Right ventricle myocardium superior (tissue), 1 donor: ENCODE measurements at places on chromosomes 4 and X. TPM values are rescaled to one million over a fixed set of nuclear protein-coding genes. Genes with fewer than 3 reads are reported as not detected.

DNA sequence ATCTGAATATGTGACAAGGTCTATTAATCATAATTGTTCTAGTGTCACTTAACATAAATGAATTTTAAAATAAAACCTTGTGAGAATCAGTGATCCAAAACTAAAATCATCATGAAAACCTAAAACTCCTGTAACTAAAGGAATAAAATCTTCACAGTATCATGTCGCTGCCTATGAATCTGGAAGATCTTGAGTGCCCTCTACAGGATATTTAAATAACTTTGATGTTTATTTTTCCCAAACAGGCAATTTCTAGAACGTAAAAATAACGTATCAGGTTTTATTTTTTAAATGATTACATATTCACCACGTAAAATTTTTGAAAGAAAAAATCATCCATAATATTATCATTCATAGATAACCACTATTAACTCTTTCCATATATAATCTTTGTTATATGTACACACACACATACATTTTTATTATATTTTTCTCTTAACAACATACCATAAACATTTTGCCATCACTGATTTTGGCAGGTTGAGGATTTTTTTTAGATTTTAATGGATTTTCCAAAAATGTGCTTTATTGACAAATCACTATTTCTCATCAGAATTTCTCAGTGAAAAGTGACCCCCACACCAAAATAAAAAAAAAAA lies 79.6 kb downstream of the COMMD8 start:
- no peak for DNase-seq

- DNase-seq, result no peak
These were observed 72.6 kb downstream of the GC start for GRCh38 chr4:71711044-71711984.

The GATA1 gene
- 0.13 TPM for total RNA-seq

DNA sequence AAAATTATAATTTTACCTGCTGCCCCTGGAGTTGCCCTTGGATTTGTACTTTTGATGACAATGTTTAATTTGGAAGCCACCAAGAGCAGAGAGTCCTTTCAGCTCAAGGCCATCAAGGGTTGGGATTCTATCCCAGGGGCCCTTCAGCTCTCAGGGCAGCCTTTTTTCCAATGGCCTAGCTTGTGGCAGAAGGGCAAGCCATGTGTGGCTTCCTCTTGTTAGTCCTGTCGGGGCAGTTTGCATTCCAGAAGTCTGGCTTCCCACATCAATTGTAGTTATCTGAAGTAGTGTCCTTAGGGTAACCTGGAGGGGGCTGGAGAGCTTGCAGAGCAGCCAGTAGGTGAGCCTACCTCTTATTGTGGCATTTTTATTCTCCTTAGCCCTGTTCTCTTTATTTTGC lies 569.4 kb downstream of the TRAM1L1 start:
- DNase-seq, result no peak

- no peak for DNase-seq
These were observed 43.4 kb downstream of the GABRB1 start for GRCh38 chr4:47074816-47075215.

- no peak for DNase-seq
These were observed 27.1 kb upstream of the CFAP299 start for GRCh38 chr4:80308466-80308822.

- DNase-seq, result peak; percentile 34
These were observed 9.5 kb downstream of the DOK7 start for GRCh38 chr4:3472411-3473141.

The AMBN gene
- total RNA-seq, result not detected

DNA sequence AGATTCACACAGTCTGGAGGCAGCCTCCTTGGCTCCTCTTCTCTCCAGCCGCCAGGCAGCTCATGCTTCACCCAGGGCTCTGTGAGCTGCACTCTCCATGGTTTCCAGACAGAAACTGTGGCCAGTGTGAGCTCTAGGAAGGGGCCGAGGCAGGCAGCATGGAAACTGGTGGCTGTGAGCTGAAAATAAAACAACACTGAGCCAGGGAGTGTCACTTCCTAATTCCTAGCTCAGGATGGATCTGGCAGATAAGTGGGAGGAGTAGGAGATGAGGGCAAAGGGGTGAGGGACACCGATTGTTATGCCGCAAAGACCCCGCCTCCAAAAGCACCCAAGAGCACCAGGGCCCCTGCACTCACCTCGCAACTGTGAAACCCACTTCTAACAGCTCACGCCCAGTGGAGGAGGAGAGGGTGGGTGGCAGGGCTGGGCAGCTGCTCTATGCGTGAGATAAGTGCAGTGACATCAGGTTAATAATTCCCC lies 69.8 kb downstream of the FHDC1 start:
- no peak for DNase-seq

The UGT2B11 gene
- not detected for total RNA-seq

- no peak for DNase-seq
These were observed 130.2 kb upstream of the KIT start for GRCh38 chr4:54527532-54527931.

- no peak for DNase-seq
These were observed 99.6 kb upstream of the TMEM150C start for GRCh38 chr4:82661181-82661992.

GRCh38 chr4:154132406-154132805 lies 343.5 kb upstream of the SFRP2 start:
- no peak for DNase-seq

The PPEF2 gene
- total RNA-seq, result not detected

The CPE gene
- total RNA-seq, result 49.7 TPM

The ADH1C gene
- total RNA-seq, result 6.9 TPM

DNA sequence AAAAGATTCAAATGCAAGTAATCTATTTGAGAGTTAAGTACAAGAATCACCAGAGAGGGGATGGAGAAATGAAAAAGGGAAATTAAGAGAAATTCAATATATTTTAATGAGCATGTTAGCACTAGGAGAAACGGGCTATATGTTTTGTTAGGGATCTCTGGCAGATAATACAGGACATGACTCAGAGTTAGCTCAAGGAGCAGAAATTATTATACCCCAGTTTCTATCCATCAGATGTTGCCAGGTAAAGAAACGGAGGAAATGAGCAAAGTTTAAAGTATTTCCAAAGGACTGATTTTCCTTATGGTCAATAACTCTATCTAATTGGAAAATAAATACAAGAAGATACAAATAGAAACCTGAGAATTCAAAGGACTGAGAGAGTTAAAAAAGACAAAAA lies 867.6 kb downstream of the TRAM1L1 start:
- DNase-seq, result no peak

GRCh38 chr4:183289688-183290087 lies 30.4 kb downstream of the CLDN22 start:
- no peak for DNase-seq

DNA sequence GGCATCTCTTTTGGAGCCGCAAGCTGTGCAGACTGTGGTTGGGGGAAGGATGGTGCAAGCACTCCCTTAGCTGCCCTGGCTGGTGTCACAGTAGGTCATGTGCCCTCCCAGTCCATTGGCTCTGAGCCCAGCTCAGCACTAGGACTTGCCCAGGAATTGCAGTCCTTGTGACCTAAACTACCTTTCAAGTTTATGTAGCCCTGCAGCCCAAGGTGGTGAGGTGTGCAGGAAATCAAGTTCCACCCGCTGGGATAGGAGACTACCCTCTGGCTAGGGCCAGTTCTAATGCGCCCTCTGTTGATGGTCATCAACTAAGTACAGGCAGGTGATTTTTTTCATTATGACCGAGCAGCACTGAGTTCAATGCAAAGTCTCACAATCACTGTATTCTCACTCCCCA lies 335.2 kb downstream of the UBE2NL start:
- DNase-seq, result no peak

DNA sequence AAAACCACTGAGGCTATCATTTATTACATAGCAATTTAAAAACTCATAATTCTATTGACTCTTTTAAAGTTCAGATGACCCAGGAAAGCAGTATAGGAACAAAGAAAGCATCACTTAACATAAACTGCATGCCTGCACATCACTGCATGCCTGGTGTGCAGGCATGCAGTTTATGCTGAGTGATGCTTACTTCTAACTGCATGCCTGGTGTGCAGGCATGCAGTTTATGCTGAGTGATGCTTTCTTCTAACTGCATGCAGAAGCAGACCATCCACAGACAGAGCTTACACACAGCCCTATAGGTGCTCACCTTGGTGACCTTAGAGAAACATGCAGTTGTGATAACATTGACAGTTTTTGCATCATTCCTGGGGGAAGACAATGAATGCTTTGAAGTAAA lies 17.0 kb downstream of the SDAD1 start:
- DNase-seq, result no peak

The PCDH19 gene
- total RNA-seq, result 0.32 TPM

DNA sequence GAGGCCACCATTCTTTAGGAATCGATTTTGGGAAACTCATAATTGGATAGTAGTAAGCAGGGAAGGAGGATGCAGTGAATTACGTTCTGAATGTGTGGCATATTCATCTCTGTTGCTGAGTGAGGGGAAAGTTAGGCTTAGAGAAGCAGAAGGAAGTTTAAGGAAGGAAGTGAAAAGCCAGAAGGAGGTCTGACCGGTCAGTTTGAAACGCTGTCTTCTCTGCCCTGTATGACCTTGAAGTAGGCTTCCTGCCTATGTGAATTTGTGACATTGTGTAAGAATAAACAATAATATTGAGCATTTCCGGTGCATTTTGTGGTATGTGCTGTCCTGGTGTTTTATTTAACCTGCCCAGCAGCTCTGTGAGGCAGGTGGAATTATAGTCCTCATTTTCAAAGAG lies 67.3 kb downstream of the PDLIM5 start:
- no peak for DNase-seq

GRCh38 chrX:133610056-133610455 lies 194.8 kb upstream of the GPC4 start:
- no peak for DNase-seq

The FRG2 gene
- total RNA-seq, result not detected

- no peak for DNase-seq
These were observed 210.8 kb upstream of the RASGEF1B start for GRCh38 chr4:81682492-81682891.
